Pons (tissue), 1 donor: ENCODE measurements at places on chromosomes 11 and 22.

DNA sequence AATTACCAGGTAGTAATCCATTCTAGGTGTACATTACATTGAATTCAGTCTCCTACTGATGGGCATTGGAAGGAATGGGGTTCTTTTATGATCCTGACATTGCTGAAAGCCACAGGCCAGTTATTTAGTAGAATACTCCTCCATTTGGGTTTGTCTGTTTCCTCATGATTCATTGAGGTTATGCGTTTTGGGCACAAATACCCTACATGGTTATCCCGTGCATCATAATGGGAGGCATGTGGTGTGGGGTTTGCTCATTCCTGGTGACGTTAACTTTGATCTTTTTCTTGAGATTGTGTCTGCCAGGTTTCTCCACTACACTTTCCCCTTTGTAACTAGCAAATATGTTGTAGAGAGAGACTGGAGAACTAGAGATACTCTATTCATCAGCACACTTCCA lies 5.5 kb downstream of the FOLR3 start:
- no peak for DNase-seq

DNA sequence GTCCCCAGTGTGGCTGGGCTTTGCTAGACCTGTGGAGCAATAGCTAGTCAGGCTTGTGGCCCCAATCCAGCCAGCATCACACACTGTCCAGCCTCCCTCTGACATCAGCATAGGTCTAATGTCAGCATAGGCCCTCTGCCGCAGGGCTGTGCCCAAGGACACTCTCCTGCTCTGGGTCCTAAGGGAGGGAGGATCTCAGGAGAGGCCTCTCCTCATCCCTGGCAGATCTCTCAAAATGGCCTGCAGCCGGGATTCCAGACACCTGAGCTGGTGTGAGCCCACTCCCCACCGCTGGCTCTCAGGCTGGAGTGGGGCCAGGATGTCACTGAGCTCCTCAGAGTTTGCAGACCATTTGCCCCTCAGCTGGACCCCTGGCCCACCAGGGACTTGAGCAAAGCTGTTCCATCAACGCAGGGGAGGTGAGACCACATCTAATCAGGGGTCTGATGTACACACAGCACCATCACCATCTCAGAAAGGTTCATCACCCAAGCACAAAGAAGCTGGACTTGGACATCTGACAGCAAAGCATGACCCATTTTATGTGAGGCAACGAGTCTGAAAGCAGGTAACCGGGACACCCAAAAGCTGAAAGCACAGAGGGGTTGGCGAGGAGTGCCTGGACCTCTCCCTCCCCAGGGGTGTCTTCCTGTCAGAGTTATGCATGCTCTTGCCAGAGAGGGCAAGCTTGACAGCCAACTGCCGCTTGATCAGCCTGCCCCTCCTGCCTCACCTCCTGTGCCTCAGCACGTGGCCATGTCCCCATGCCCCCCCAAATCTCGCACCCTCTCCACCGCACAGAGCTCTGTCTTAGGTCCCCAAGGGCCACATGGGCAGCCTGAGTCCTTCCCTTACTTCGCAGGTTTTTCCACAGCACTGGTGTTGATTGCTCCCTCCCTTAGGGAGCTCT lies 69.7 kb upstream of the SEPTIN5 start:
- DNase-seq: no peak

- DNase-seq: no peak
Measured at GRCh38 chr22:40009951-40010671, 15.4 kb downstream of the FAM83F start.

DNA sequence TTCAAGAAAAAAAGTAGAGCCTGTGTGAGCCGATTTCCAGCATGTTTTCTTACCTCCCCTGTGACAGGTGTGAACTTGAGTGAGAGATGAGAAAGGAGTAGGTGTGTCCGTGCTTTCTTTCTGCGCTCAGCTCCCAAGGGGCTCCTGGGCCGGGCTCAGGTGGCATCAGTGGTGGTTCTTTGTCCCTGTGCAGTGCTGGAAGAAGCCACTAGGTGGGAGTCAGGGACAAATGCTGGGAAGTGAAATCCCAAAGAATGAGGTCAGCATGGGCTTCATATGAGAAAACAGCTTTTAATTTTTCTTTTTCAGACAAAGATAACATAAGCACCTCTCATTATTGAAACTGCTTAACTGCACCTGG lies 57.8 kb downstream of the PPFIBP2 start:
- peak; percentile 92 for DNase-seq

- no peak for DNase-seq
Measured at GRCh38 chr11:33266393-33267215, 9.4 kb downstream of the HIPK3 start.

DNA sequence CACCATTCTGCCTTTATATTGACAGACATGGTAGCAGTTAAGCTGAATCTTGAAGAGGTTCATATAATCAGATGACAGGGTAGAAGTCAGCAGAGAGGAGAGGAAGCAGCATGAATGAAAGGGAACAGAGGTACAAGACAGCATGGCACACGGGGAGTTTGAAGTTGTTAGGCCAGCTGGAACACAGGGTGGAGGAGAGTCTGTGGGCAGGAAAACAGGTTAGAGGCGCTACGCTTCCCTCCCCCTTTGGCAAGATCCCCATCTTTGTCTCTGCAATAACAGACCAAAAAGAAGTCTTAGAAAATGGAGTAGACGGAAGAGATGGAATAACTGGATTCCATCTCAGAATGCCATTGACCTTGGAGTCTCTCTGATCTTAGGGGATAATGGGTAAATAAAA lies 20.0 kb upstream of the NDUFC2 start:
- no peak for DNase-seq

- DNase-seq: no peak
Measured at GRCh38 chr11:67027943-67028542, 5.1 kb downstream of the SYT12 start.

DNA sequence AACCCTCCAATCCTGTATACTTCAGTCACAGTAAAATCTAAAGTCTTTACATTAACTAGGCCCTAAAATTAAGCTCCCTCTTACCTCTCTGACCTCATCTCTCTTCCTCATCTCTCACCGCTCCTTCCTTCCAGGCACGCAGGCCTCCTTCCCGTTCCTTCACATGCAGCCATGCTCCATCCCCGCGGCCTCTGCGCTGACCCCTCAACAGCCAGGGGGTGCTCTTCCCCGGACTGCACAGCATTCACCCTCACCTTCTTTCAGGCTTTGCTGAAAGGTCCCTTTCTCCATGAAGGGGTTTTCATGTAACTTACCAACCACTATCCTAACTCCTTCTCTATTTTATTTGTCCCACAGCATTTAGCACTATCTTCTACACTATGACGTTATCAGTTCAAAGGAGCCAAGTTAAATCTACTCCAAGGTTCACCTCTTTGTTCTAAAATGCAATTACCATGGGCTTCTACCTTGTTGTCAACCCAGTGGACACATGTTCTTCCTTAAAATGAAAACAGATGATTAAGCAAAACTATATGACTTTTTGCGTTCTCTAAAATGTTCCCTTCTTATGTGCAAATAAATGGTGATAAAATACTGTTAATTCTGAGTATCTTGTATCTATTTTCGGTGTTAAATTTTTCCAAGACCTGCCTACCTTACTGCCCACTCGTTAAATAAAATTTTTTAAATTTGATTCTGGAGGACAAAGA lies 57.8 kb upstream of the APOA1 start:
- DNase-seq: no peak

DNA sequence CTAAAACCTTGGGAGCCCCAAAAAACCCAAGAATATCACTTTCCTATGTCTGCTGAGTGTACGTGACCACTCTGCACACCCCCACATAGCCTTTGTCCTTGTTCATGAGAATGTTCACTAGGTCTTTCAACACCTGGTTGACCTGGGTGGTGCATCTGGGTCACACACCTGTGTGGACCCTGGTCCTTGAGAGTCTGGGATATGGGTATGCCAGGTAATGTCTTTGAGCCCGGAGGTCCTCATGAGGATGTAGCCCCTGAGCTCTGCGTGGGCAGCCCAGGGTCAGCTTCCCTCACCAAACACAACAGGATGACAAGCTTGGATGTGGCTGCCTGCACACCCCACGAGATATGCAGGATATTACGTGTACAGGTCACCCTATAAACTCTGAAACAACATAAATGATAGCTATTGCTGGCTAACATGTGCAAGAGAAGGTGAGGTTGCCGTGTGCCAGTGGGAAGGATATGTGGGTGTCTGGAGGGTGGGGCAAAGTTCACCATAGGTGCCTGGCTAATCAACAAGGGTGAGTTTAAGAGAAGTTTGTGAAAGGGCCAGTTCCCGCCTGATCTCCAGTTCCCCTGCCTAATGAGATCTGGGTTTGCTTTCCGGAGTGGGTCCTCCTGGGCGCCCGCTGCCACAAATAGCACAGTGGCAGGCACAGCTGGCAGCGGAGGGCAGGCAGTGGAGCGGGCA lies 1.4 kb upstream of the PPARA start:
- DNase-seq: peak; percentile 17

DNA sequence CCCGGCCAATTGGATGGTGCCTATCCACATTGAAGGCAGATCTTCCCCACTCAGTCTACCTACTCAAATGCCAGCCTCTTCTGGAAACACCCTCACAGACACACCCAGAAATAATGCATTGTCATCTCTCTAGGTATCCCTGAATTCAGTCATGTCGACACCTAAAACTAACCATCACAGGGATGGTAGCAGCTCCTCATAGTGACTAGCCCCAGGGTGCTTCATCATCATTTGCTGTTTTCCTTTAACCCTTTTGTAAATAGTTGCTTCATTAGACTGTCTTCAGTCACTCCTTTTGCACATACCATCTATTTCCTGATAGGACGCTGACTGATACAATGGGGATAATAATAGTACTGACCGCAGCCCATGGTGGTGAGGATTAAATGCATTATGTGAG lies 18.8 kb upstream of the AMOTL1 start:
- DNase-seq: no peak

GRCh38 chr11:114915871-114916805 lies 237.8 kb downstream of the NXPE2 start:
- DNase-seq: no peak

DNA sequence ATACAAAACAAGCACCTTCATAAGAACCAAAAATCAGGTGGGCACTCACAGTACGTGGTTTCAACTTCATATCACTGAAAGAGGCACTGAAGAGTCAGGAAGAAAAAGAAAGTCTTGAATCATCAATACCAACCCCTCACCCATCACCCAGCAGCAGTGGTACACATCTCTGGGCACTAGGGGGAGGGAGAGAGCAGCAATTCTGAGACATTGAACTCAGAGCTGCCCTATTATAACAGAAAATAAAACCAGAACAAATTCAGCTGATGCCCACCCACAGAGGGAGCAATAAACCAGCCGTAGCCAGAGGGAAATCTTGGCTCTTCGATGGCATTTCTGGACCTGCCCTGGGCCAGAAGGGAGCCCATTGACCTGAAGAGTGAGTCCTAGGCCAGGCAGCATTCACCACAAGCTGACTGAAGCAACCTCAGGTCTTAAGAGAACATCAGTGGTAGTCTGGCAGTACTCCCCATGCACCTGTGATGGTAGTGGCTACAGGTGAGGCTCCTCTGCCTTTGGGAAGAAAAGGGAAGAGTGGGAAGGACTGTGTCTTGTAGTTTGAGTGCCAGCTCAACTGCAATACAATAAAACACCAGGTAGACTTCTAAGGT lies 42.2 kb upstream of the FAM181B start:
- DNase-seq: peak; percentile 59

DNA sequence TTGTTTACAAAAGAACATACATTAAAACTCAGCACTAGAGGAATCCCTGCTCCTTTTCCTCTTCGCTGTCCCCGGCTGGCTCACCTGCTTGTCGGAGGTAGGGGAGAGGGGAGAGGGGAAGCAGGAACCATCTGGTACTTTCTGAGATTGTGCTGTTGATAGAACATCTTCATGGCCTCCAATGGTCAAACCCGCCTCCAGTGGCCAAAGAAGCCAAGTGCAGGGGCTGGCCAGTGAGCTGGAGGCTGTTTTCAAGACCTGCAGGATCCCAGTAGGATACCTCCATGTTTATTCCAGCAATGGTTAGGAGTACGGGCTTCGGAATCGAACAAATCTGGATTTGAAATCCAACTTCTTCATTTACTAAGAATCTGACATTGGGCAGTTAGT lies 92.6 kb downstream of the PKNOX2 start:
- DNase-seq: no peak

DNA sequence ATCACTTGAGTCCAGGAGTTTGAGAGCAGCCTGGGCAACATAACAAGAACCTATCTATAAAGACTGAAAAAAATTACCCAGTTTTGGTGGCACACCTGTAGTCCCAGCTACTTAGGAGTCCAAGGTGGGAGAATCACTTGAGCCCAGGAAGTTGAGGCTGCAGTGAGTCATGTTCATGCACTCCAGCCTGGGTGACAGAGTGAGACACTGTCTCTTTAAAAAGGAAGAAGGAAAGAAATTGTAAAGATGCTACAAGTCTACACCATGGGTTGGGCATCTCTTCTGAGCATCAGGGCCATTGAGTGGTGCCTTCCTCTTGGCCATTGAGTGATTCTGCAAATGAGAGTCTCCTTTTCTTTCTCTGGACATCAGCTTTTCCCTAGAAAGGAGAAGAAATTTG lies 15.7 kb upstream of the MTMR3 start:
- no peak for DNase-seq

DNA sequence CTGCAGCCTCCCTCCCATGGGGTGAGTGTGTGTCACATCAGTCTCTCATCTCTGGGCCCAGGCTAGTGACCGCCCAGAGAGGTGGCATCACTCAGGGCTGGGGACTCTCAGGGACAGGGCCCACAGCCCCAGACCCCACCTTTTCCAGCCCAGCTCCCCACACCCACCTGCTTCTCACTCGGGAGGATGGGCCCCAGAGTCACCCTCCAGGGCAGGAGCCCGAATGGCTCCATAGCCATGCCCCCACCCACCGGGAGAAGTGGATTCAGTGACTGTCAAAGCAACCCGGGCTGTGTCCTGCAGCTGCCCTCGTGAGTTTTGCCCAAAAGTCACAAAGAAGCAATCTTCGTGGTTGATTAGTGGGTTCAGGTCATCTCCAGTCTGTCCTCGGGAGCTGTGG lies 26.0 kb downstream of the PARVG start:
- no peak for DNase-seq

DNA sequence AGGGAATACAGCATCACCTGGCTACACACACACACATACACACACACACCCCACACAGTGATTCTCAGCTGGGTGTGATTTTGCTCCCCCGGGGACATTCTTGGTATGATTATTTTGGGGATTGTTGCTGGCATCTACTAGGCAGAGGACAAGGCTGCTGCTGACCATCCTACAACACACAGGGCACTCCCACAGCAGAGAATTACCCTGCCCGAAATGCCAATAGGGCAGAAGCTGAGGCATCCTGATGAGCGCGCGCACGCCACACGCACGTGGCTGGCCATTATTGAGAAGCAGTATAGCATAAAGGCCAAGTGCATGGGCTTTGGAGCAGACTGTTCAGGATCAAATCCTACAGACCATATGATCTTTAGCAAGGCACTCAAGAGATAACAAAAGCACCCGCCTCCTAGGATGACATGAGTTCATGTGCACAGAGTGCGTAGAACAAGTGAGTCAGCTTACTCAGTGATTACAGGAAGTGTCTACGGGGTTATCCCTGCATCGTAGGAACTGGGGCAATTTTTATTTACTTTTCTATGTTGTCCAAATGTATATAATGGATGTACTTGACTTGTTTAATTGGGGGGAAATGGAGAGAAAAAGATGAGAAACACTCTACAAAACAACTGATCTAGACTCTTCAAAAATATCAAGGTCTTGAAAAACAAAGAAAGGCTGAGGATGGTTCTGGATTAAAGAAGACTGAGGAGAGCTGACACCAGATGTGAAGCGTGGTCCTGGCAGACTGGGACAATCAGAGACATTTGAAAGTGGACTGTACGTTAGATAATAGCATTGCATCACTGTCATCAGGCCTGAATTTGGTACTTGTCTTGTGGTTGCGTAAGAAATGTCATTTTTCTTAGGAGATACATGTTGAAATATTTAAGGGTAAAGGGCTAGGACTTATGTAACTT lies 7.2 kb upstream of the EHD1 start:
- DNase-seq: no peak
